ENCODE measurements at places on chromosomes 11 and 22.

- no peak for DNase-seq
These were observed 182.8 kb downstream of the WNT11 start for GRCh38 chr11:76023236-76024068.

GRCh38 chr11:44885065-44885810 lies 65.4 kb downstream of the TP53I11 start:
- DNase-seq = no peak

GRCh38 chr11:46114961-46115360 lies 6.3 kb downstream of the PHF21A start:
- DNase-seq = no peak

- peak; percentile 51 for DNase-seq
These were observed at the start of gene LPXN for GRCh38 chr11:58575377-58576020. LPXN (minus strand) TSS chr11:58575856; CDS start chr11:58575772, 84 bp downstream.

DNA sequence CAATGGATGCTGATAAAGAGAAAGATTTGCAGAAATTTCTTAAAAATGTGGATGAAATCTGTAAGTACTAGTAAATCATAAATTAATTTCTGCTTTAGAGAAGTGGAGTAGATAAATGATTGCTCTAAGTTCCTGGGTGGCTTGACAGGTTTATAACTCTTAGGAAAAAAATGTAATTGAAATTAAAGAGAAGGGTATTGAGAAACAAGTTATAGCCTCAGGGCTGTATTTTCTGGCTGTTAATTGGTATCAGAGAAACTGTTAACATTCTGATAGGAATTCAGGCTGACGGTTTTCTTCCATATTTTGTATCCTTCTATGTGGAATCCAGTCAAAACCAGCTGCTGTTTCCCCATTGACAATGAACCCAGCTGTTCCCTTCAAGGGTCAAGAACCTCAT lies 1.9 kb downstream of the TTC12 start:
- DNase-seq = no peak

- DNase-seq = no peak
These were observed 49.0 kb downstream of the ARHGAP42 start for GRCh38 chr11:100735949-100736675.

GRCh38 chr11:90250970-90251369 lies 28.1 kb upstream of the CHORDC1 start:
- no peak for DNase-seq

DNA sequence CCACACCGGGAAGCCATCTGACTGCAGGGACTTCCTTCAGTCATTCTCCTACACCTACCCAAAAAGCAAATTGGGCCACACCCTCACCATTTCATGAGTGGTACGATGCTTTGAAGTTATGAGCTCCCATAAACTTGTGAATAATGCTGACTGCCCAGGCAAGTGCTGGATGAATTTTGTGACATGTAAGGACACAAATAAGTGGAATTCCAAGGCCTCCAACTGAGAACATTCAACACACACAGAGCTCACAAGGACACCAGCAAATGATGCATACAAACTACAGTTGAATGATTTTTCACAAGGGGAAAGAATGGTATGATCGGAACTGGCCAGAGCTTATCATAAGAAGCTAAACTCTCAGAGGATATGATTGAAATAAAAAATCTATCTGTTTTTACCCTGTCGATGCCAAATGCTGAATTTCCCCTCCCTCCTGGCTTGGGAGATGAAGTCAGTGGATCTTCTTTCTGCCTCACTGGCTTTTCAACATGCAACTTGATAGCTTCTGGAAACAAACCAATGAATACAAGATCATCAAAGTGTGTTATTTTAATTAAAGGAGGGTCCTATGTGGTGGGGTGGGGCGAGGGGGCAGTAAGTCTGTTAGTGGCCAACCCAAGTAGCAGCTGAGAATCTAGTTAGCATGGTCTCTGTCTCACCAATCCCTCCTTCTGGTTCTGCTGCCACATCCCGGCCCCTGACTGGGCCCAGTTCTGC lies 123.8 kb downstream of the WT1 start:
- DNase-seq = no peak

- DNase-seq = no peak
These were observed 231.1 kb upstream of the MPPED2 start for GRCh38 chr11:30816959-30817880.

- DNase-seq = no peak
These were observed 245.4 kb downstream of the DYNC2H1 start for GRCh38 chr11:103354656-103355055.

DNA sequence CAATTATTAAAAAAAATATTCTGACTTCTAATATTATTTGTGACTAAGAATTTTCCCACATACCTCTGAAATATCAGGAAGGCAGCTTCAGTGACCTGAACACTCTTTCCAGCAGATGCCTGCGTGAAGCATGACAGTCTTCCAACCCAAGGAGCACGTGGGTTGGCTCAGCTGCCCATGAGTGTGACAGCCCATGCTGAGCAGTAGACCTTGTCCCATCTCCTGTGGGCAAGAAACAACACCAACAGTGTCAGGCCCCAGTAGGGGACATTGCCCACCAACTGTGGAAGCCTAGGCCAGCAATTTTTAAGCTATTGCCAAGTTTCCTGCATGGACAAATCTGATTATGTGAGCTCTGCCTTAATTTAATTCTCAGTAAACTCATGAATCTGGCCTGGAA lies 66.4 kb upstream of the OLFML1 start:
- DNase-seq = no peak

DNA sequence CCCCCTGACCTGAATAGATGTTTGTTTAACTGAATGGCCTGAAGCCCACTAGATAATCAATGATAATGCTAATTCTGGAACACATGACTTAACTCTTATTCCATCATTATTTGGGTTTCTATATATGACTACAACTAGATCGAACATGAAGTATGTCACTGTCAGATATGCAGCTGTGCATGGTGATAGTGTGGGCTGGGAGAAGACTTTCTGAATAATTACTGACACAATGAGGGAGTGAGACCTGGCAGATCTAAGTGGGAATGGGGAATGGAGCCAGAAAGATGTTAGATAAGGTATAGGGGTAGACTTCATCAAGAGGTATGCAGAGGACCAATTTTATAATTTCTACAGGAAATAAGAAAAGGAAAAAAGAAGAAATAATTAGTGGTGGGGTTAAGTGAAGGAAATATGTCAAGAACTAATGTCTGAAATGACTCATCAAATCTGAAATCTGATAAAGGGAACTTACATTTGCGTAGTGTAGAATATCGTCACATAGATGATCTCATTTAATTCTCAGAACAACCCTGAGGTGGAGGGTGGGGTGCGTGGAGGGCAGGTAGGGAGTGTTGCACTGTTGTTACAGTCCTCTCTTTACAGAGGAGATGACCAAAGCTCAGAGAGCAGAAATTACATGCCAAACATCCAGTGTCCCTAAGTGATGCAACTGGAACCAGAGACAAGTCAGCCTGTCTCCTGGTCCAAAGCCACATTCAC lies 68.2 kb upstream of the EED start:
- no peak for DNase-seq

GRCh38 chr11:128584253-128584652 lies 3.1 kb downstream of the ETS1 start:
- no peak for DNase-seq

GRCh38 chr11:24238771-24239645 lies 257.8 kb upstream of the LUZP2 start:
- DNase-seq = no peak

DNA sequence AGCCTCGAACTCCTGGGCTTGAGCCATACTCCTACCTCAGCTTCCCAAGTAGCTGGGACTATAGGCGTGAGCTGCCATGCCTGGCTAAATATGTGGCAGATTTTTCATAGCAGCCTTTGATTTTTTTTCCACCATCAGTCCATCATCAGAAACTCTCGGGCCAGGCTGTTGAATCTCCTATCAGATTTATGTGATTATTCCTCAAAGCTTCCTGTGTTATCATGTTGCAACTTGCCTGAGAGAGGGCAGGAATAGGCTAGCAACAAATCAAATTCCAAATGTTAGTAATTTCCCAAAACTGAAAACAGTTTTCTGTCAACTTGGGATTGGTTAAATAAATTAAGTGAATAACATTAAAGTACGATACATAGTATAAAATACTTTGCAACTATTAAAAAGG lies 3.4 kb downstream of the LRRC51 start:
- DNase-seq = no peak

- DNase-seq = no peak
These were observed 23.8 kb downstream of the NPTXR start for GRCh38 chr22:38820020-38820419.

DNA sequence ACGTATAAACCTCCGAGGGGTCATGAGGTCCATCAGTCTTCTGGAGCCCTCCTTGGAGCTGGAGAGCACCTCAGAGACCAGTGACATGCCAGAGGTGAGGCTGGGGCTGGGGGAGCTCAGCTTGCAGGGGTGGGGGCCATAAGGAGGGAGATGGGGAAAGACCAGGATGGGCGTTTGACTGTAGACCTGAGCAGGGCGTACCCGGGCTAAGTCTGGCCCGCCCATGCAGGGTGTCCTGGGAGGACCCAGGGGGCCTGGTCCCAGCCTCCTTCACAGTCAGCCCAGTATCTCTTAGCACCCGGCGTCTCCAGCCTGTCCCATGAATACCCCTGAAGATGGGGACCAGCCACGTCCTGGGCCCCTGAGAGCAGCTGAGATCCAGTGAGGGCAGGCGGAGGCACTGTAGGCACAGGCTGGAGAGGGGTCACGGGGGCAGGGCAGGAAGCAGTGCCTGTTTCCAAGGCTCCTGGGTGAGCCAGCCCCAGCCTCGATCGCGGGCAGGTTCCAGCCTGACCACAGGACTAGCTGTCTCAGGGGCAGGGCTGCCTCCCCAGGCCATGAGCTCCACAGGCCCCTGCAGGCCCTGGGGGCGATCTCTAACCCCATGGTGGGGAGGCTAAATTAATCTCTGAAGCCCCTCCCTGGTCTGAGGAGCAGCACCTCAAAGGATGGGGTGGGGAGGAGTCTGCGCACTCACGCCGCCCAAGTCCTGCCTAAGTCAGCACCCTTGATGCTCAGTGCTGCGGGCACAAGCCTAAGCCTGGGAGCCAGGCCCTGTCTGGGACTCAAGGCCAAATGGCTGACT lies 7.1 kb downstream of the SSH3 start:
- DNase-seq = no peak

- no peak for DNase-seq
These were observed 1.0 kb downstream of the C11orf96 start for GRCh38 chr11:43943372-43943930.

GRCh38 chr11:88494848-88495247 lies 157.3 kb upstream of the CTSC start:
- DNase-seq = no peak

DNA sequence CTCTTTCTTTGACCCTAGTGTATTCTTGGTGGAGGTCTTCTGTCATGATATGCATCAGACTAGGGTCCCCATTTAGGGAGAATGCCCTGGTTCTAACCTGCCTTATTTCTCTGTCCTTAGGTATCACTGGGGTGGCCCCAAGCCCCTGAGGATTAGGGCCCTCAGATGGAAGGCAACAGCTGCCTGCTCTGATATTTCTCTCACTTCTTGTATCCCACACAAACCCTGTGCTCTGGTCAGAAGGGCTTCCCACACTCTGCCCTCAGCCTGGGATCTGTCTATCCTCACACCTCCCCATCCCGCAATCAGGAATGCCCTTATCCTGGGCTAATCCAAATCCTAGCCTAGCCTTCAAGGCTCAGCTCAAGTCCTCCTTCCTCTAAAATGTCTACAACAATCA lies 75.5 kb downstream of the KCNC1 start:
- DNase-seq = no peak

DNA sequence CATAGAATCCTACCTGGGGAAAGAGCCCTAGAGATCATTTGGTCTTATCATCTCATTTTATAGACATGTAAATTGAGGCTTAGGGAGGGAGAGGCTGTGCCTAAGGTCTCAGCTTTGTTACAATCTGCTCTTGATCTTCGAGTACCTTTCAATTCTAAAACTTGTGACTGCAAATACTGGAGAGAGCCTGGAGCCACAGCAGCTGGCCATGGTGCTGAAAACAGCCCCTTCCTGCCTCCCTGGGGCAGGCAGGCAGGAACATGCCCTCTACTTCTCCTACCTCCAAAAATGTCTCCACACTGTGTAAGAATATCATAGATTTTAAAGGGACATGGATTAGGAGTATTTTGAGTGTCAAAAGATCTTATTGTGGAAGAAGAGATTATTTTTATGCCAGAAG lies 52.2 kb downstream of the C22orf42 start:
- no peak for DNase-seq

GRCh38 chr11:117997823-117998579 lies 11.8 kb downstream of the IL10RA start:
- no peak for DNase-seq

GRCh38 chr11:46308631-46309419 lies 31.4 kb downstream of the CREB3L1 start:
- DNase-seq = peak; percentile 31

Measured in T follicular helper cell (primary cell).